A673 (cell line): ENCODE measurements at places on chromosomes 3 and 15. TPM values are rescaled to one million over a fixed set of nuclear protein-coding genes. Genes with fewer than 3 reads are reported as not detected.

Gene ISG20
- total RNA-seq = 1.8 and 3.3 TPM in 2 replicates

Gene SLC22A13
- 0.66 and 1.1 TPM in 2 replicates for total RNA-seq

DNA sequence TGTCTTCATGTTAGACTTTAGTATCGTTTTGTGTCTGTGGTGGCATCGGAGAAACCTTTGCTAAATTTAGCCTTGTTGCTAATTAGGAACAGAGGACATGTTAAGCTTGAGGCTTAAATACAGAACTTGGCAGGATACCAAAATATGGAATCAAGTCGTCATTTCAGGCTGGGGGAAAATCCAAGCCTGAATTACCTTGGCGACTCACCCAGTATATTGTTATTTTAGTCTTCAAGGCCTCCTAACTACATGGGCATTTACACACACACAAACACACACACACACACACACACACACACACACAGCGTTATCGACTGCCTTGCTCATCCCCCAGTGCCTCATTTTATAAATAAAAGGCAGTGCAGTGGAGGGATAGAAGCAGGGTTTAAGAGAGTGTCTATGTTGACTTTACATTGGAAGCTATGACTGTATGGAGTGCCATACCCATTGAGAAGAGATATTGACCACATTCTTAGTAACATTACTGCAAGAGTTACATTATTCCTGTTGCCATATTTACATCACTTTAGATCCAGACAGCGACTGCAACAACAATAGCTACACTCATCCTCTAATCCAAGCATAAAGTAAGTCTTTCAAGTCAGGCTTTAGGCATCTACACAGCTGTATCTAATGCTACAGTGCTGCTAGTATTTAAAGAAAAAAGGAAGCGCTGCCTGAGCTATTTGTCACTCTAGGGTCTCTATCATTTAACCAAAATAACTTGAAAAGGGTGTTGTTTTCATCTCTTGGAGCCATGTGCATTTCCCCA, 210.8 kb upstream of the SEMA6D start:
- peak; percentile 74 for DNase-seq
- peaks cover 29% of the 10 kb centered on the region for H3K4me1 ChIP-seq
- H3K4me3 ChIP-seq = no peak overlapping the region
- H3K27me3 ChIP-seq = no peaks in the 10 kb centered on the region
- no peaks in the 10 kb centered on the region for H3K36me3 ChIP-seq
- peak overlapping the region; percentile 56 for H3K27ac ChIP-seq

DNA sequence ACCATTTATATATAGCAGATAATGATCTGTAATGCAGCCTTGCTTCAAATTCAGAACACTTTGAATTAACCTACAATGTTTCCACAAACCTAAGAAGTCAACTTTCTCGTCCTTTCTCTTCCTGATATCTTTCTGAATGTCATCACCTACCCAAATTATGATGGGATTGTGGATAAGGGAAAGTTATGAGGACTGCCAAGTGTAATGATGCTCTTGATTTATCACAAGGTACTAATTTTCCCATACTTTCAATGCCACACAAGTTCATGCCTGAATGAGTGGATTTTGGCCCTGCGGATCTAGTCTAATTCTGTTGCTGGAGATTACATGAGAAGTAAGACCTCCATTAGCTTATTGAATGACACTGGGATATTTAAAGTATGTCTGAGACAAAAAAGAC, 82.6 kb upstream of the NANOGP8 start:
- H3K36me3 ChIP-seq = no peaks in the 10 kb centered on the region
- DNase-seq = peak; percentile 3
- H3K27ac ChIP-seq = no peak overlapping the region
- H3K27me3 ChIP-seq = no peaks in the 10 kb centered on the region
- H3K4me1 ChIP-seq = peaks cover 27% of the 10 kb centered on the region

GRCh38 chr15:71752604-71753289, 57.6 kb upstream of the NR2E3 start:
- peak; percentile 82 for DNase-seq
- no peaks in the 10 kb centered on the region for H3K36me3 ChIP-seq
- no peaks in the 10 kb centered on the region for H3K4me1 ChIP-seq
- H3K27ac ChIP-seq = no peak overlapping the region

DNA sequence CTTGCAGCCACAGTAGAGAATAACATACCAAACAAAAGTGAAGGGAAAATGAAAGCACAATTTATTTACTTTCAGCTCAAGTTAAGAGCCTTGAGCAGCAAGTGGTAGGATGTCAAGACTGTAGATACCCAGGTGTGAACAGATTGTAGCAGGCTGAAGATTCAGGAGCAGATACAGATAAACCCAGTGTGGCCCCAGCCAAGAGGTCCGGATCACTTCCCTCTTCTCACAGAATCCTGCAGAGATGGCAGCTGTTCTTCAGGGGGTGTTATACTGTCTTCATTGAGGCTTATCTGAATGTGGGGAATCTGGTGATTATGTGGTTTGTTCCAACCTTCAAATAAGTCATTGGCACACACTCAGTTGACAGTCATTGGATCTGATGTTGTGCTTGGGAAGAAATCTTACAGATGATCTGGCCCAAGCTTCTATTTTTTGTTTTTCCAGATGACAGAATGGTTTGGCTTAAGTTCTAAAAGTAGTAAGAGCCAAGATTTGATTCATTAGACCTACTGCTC, 2.2 kb downstream of the STARD9 start:
- H3K4me3 ChIP-seq = no peak overlapping the region
- DNase-seq = no peak
- no peaks in the 10 kb centered on the region for H3K36me3 ChIP-seq
- no peak overlapping the region for H3K27ac ChIP-seq

- DNase-seq = no peak
- H3K4me1 ChIP-seq = peaks cover 11% of the 10 kb centered on the region
- no peaks in the 10 kb centered on the region for H3K36me3 ChIP-seq
- H3K27ac ChIP-seq = no peak overlapping the region
- H3K4me3 ChIP-seq = no peak overlapping the region
- H3K27me3 ChIP-seq = no peaks in the 10 kb centered on the region
Observed at GRCh38 chr15:70264014-70264582, 166.4 kb upstream of the TLE3 start.
